ENCODE measurements at places on chromosomes 4 and X.

- no peak for DNase-seq
These were observed 191.9 kb upstream of the CXCL13 start for GRCh38 chr4:77413766-77414165.

DNA sequence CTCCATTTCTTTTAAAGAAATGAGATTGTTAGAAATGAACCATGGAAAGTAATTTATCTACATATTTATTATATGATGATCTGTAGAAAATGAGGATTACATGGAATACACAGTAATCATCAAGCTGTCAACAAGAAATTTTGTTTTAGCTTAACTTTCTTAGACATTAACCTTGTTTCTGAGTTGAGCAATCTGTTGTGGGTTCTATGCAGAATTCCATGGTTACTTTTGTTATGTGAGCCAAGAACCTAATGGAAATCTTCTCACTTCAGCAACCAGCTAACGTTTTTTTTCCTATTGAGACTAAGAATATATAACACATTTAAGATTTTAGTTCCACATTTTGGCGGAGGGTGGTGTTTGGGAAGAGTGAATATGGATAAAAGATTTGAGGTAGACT is 136.1 kb upstream of the SLC4A4 start:
- DNase-seq: no peak

DNA sequence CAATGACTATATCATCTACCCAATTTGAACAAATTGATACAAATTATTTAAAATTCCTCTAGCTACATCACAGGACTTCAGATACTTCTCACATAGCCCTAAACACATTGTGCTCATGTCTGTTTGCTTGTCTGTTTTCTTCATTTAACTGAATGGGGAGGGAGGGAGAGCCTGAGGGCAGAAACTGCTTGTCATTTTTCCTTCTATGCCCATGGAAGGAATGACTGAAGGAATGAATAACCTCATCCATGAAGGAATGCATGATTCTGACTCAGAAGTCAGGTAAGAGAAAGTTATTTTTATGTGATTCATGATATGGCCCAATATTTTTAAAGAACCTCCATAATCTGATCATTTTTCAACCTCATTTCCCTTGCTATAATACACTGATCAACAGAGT is 418.0 kb upstream of the PITX2 start:
- DNase-seq: no peak

DNA sequence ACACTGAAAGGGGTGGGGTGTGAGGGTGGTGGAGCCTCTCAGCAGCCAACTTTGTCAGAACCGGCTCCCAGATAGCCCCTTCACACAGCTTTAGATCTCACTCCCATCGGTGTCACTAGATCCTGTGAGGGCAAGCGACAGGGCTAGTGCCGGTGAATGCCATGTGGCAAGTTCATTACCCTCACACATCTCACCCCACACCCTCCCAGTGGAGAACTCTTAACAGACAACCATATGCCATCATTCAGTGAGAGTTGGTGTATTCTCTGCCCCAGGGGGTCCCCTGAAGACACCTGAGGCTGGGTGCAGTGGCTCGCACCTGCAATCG is 15.3 kb downstream of the SEPTIN6 start:
- DNase-seq: no peak

GRCh38 chr4:165724786-165725185 is 148.3 kb upstream of the TLL1 start:
- DNase-seq: no peak

DNA sequence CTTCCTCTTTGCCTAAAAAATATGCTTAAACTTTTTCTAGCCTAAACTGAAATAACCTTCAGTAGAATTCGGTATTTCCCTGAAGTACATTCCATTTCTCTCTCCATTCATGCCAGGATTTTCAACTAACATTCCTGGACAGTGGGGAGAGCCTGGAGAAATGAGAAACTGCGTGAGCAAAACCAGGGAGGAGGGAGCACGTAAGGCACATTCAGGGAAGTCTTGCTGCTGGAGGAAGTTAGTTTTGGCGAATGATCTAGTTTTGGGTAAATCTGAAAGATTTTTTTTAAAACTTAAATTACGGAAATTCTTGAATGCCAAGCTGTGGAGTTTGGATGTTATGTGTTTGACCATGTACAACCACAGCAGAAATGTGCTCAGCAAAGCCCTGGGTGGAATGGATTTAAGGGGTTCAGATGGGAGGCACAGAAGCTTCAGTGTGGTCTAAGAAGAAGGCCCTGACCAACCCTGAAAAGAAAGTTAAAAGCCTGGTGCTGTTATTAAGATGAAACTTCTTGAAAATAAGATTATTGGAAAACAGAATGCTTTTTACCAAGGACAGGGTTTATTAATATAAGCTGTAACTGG is 347.8 kb downstream of the ANK2 start:
- no peak for DNase-seq

- peak; percentile 72 for DNase-seq
These were observed 20.1 kb upstream of the IL3RA start for GRCh38 chrX:1316527-1316926.
